Stimulated activated CD4-positive, alpha-beta T cell treated with anti-CD3 and anti-CD28 coated beads, Interleukin-4, amount 100 ng/mL, for 24 hours (primary cell): ENCODE measurements at places on chromosomes 6 and 20.

DNA sequence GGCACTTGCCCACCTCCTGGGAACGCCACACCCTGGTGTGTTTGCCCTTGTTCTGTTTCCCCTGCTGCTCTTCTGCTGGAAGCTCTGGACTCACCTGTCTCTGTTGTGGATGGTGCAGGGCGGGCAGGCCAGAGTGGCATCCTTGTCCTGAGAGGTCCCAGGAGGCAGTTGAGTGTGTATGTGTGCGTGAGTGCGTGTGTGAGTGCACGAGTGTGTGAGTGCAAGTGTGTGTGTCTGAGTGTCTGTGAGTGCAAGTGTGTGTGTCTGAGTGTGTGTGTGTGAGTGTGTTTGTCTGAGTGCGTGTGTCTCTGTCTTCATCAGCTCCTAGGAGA lies 12.2 kb downstream of the IGF2R start:
- DNase-seq: no peak

DNA sequence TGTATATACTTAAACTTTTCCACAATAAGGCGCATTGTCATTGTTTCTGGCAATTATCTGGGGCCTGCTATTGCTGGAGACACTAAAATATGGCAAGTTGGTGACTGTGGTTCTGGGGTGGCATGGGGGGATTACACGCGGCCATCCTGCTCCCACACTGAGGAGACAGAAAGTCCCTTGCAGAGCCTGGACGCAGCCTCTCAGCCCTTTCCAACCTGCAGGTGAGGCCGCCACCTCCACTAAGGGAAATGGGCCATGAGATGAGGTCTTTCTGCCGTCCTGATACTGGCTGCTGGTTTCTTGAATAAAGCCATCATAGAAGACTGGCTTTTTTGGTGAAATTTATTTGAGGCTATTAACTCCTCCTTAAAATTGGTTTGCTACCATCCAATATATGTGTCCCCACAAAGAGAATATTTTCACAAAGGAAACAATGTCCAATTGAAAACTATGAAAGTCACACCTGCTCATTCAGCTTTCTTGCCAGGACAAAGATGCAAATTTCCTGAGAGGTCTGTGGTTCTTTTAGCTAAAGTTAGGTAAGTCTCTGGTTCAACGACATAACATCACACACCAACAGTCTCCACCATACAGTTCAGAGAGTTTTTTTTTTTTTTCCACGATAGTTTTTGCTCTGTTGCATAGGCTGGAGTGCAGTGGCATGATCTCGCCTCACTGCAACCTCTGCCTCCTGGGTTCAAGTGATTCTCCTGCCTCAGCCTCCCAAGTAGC lies 13.0 kb downstream of the TXNDC5 start:
- DNase-seq: no peak

GRCh38 chr6:90645634-90646033 lies 58.8 kb upstream of the MAP3K7 start:
- no peak for DNase-seq

DNA sequence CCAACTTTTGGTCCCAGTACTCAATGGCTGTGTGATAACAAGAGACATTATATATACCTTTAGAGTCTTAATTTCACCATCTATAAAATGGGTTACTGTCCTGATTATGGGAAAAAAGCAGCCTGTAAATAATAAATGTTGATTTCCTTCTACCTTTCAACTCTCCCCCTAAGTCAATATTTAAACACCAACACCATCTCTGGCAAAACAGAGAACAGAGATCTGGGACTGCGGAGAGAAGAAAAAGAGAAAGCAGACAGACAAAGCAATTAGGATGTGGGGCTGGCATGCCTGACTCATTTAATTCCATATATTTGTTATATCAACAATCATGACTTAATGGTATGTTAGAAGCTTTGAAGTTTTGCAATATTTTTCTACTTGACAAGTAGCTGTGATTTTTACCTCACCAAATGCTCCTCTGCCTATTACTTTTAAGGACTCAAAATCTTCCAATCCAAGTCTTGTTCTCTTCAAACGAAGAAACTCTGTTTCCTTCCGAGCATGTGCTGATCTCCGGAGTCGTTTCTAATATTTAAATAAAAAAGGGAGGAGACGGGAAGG lies 23.3 kb downstream of the STK38 start:
- DNase-seq: no peak

DNA sequence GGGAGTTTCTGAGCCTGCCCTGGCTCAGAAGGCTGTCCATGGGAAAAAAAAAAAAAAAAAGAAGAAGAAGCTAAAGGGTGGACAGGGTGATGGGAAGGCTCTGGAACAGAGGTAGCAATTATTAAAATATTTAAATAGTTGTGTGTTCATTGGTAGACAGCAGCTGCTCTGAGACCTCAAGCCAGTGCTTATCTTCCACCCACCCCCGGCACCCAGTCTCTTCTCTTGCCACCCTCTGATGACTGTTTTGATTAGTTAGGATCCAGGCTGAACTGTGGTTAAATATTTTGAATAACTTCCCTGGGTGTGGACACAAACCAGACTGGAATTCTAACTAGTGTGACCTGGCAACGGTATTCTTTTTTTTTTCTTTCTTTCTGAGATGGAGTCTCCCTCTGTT lies 16.9 kb upstream of the SRSF3 start:
- DNase-seq: no peak

GRCh38 chr20:56171087-56172012 lies 77.2 kb upstream of the MC3R start:
- DNase-seq: no peak

DNA sequence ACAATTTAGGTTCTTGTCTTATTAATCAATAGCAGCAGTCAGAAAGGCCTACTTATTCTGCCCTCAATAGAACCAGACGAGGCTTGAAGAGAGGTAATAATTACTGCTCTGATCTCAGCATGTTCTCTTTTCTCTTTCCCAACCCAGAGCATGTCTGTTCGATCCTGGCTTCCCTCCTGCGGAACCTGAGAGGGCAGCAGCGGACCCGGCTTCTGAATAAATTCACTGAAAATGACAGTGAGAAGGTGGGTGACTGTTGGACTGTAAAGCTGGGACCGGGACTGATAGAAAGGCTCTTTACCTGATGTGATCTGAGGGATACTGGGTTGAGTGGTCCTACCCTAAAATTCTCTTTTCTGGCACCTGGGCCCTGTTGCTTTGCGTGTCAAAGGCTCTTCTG lies 63.0 kb upstream of the VSTM2L start:
- DNase-seq: no peak

DNA sequence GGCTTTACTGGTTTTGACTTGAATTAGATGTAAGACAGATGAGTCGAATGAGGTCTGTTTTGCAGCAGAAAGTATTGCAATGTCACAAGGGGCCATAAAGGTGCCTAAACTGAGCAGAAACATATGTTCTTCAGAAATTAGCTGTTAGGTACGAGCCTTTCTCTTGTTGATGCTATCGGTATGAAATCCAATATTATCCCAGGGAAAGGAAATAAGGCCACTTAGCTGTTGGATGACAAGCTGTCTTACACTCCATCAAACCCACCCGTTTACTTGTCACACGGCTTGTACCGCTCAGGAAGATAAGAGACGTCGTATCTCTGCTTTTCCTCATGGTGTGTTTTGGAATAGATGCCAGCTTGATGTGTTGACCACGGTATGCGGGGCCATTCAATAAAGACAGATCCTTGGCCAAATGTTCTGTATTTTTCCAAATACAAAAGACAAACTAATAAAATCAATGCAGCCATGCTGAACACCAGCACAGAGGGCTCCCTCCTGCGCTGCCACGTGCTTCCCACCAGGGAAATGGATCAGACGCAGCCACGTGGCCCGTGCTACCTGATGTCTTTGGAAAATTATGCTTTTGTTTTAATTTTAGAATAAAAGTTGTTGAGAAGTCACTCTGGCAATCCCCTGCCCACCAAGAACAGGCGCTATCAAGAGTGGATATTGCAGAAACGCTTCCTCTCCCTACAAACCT lies 255.9 kb upstream of the SULF2 start:
- no peak for DNase-seq
